ENCODE measurements at places on chromosomes 7 and 10.

DNA sequence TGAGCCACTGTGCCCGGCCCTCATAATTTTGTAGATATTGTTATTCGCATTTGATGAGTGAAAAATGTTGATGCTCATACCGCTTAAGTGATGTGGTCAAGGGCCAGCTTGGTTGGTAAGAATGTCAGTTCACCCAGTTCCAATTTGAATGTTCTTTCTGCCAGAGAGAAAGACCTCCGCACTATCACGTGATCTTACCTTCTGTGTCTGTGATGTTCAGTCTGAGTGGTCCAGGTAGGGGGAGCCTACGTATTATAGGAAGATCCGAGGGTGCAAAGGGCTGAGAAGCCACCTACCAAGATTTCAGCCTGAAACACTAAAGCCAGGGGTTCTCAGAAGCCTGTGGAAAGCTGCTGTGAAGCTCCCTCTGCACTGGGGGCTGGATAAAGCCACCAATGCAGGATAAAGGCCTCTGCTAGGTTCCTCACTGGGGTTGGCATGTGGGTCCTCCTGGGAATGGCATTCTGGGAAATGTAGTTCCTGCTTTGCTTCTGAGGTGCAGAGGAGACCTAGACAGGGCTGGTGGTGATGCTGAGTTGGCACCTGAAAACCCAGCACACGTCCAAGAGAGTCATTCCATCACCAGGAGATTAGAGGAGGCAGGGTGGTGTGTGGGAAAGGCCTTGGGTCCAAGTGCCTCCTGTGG lies 64.7 kb upstream of the AOAH start:
- no peak for DNase-seq

GRCh38 chr10:66809402-66809801 lies 116.4 kb upstream of the LRRTM3 start:
- no peak for DNase-seq

GRCh38 chr7:81211204-81211933 lies 292.5 kb upstream of the SEMA3C start:
- DNase-seq, result no peak

DNA sequence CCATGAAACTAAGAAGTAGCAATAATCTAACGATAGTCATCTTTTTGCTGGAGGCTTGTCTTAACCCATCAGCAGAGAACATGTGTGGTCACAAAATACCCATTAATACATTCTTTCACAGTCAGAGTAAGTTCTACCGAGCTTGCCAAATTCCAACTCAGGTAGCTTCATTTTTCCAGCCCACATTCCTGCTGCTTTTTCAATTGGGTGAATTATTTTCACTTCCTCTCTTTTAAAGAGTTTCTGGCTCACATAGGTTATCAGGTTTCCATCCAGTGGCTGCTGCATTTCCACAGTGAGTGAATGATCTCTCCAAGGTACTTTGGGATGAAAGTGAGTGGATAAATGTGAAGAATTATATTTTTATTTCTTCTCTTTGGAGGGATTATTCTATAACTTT lies 233.1 kb downstream of the SEMA3E start:
- DNase-seq, result no peak

- no peak for DNase-seq
Measured at GRCh38 chr7:1692515-1693418, 22.7 kb downstream of the ELFN1 start.

GRCh38 chr7:21383227-21384220 lies 44.4 kb upstream of the SP4 start:
- no peak for DNase-seq

DNA sequence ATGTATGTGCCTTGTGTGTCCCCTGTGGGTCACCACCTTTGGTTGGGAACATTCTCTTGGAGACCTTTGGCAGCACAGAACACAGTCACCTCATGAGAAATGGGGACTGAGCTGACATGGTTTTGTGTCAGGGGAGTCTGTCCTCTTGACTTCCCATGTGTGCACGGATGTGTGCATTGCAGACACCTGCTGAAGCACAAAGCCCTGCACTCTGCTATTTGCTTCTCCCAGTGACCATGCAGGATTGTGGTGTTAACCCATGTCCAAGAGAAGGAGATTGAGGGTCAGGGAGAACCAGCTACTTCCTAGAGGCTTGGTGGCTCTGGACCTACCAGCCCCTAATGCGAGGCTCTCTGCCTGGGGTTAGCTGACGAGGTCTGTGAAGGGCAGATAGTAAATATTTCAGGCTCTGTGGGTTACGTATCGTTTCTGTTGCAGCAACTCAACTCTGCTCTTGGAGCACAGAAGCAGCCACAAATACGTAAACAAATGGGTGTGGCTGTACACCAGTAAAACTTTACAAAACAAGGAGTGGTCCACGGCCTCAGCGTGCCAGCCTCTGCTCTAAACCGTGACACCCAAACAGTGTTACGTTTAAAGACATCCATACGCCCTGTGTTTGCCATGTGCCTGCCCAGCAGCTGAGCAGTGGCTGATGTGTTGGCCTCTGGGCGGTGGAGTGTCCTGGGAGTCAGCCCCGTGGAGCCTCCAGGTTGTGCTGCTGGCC lies 51.7 kb downstream of the ADCY1 start:
- no peak for DNase-seq

GRCh38 chr10:122647383-122647968 lies 52.2 kb downstream of the C10orf120 start:
- no peak for DNase-seq

- DNase-seq, result no peak
Measured at GRCh38 chr10:93386631-93387369, 95.3 kb downstream of the MYOF start.

DNA sequence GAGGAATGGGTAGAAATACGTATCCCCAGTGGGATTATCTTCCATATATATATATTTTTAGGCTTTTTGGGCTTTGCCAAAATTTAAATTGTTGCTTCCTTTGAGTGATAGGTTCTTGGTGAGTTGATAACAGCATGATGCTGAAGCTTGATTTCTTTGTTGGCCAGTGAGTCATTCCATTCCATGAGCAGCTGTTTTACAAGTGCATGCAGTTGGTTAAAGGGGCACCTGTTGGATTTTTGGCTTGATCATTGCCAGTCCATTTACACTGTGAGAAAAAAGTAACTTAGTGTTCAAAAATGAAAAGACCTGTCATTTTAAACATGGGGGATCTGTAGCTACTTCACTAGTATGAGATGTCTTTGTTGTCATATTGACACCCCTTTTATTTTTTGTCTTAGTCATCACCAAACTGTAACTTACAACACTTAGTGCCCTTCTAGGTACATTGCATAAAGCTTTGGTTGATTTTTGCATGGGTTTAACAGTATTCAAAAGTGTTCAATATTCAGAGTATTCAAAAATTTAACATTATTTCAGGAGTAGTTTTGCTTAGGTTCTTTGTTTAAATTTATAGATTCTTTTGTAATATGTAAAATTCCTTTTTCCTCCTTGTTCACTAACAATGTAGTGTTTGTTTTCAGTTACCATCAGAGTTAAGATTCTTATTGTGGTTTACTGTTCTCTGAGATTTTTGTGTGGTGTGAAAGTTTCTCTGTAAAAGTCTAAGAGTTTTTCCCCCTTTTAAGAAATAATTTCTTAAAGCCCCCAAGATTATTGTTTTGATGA lies 8.8 kb downstream of the AKAP9 start:
- no peak for DNase-seq

- no peak for DNase-seq
Measured at GRCh38 chr7:28355635-28356319, 56.5 kb upstream of the CREB5 start.

- DNase-seq, result no peak
Measured at GRCh38 chr10:47028466-47028865, 117.2 kb downstream of the PTPN20 start.

- no peak for DNase-seq
Measured at GRCh38 chr10:106132956-106133355, 1031.5 kb downstream of the SORCS1 start.

DNA sequence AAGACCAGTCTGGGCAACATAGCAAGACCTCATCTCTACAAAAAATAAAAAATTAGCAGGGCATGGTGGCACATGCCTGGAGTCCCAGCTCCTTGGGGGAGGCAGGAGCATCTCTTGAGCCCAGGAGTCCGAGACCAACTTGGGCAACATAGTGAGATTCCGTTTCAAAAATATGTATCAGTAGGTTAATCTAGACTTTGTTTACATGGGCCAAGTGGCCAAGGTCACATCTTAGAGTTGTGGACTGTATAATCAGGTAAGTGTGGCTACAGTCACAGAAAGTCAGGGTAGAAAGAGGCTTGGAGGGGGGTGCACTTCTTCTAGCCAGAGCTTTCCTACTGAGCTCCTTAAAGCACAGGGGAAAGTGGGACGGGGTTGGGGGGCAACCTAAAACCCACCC lies 174.4 kb downstream of the CUX1 start:
- no peak for DNase-seq

DNA sequence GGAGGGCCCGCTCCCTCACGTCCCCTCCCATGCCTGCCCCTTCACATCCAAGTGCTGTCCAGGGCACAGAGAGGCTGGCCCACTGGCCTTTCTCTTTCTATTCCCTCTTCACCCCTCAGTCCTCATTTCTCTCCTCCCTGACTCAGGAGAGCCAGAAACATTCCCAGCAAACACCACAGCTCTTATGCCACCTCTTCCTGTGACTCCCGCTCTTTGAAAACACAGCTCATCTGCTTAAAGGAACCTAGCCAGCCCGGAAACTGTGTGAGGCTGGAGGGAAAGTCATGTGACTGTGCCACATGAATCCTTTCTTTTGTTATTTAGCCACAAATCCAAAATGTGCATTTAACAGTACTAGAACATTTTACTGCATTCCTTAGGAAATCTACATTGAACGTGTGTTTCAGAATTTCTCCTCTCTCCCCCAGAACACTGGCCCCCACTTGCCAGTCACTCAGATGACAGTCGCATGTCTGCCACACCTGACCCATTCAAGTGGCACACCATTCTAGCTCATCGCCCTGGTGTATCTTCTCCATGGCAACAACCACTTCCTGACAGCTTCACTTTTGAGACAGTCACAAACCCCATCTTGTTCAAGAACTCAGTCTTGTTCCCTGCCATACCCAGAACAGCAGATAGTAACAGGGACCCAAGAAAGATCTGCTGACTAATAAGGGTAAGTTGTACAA lies 42.8 kb downstream of the GRB10 start:
- peak; percentile 32 for DNase-seq

- no peak for DNase-seq
Measured at GRCh38 chr10:82575318-82575717, 700.3 kb downstream of the NRG3 start.

DNA sequence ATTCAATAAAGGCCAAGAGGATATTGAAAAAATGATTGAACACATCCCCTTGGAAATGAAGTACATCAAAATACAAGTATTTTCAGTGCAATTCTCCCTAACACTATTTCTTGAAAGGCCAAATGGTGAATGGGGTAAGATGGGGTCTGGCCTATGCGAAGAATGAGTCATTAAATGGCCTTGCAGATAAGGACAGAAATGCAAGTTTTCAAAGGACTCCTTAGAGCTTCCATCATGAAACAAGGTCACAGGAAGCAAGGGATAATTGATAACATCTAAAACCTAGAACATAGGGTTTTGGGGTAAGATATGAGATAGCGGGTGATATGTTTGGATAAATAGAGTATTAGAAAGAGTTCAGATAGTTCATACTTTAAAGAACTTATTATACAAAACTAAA lies 109.3 kb upstream of the ABCB5 start:
- no peak for DNase-seq

DNA sequence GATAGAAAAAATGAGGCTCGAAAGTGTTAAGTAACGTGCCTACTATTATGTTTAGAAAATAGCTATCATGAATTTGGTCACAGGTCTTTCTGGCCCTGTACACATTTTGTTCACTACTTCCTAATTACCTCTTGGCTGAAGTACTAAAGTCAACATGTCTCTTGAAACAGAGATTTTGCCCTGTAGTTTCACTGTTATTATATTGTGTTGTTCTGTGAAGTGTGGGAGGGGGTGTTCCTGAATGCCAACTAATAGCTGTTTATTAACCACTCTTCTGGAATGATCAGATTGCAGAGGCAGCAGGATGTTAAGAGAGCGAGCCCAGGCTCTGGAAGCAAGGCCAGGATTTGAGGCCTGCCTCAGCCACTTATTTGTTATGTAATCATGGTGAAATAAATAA lies 72.1 kb downstream of the RNF133 start:
- no peak for DNase-seq

DNA sequence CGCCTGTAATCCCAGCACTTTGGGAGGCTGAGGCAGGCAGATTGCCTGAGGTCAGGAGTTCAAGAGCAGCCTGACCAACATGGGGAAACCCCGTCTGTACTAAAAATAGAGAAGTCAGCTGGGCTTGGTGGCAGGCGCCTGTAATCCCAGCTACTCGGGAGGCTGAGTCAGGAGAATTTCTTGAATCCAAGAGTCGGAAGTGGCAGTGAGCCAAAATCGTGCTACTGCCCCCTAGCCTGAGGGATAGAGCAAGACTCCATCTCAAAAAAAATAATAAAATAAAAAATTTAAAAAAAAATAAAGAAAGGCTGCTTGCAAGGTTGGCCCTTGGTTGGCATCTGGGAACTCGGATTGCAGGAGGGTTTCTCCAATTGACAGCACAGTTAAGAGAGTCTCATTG lies 221.6 kb downstream of the DGKI start:
- no peak for DNase-seq

GRCh38 chr7:114939484-114940097 lies 17.7 kb downstream of the MDFIC start:
- DNase-seq, result no peak

DNA sequence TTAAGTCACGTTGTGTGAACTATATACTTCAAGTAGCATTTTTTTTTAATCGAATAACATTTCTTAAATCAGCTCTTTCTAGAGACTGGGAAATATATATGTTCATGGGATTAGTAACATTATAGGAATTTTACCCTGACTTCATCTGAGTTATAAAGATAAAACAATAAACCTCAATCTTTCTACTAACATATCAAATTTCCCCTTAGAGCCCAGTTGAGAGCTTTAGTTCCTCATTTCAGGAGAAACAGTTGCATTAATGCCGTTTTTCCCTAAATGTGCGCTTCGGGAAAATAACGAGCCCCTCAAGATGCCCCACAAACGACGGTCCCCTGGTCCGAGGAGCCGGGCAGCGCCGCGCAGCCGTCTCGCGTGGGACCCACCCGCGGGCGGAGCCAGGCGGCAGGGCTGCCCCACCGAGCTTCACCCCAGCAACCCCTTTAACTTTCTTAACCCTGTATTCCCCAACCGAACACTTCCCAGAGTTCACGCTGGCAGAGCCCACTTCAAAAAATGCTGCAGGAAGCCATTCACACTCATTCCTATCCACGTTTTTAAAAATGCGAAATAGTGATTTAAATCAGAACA lies 152.5 kb upstream of the YAE1 start:
- DNase-seq, result no peak

GRCh38 chr7:81175275-81175940 lies 256.6 kb upstream of the SEMA3C start:
- no peak for DNase-seq

- no peak for DNase-seq
Measured at GRCh38 chr7:80806663-80807062, 112.2 kb downstream of the SEMA3C start.

DNA sequence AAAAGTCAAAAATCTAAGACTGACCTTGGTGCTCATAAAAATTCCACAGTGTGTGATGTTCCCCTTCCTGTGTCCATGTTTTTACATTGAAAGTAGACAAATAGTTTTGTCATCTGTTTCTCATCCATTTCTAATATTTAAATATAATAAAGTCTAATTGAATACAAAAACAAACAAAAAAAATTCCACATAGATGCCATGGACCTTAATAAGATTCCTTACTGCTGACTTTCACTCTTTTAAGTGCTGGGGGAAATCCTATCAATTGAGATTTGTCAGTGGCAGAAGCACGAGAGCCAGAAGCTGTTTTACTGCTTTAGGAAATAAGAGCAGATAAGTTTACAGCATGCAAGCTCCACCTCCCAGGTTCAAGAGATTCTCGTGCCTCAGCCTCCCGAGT lies 310.0 kb downstream of the ABCA13 start:
- DNase-seq, result no peak
